Activated T-cell treated with anti-CD3 and anti-CD28 coated beads, Interleukin-2, amount 50 U/mL, for 48 hours (primary cell): ENCODE measurements at places on chromosomes 2 and 18.

- no peak for DNase-seq
Observed at GRCh38 chr2:2812117-2812516, 481.0 kb upstream of the MYT1L start.

- no peak for DNase-seq
Observed at GRCh38 chr2:227461811-227462461, 10.0 kb upstream of the AGFG1 start.

DNA sequence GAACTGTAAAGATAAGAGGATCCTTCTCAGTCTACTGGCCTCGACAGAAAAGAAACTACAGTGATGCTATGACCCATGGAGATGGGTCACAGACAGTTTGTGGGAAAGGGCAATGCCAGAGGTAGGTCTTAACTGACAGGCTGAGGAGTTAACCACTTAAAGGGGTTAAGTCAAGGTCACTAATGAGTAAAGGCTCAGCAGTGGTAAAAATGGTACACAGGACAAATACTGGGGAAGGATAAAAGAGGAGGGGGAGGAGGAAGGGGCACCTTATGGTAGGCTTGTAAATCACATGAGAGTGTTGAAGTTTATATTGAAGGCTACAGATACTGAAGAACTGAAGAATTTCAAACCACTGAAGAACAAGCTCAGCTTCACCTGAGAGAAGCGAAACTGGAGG lies 9.9 kb downstream of the IER3IP1 start:
- no peak for DNase-seq

DNA sequence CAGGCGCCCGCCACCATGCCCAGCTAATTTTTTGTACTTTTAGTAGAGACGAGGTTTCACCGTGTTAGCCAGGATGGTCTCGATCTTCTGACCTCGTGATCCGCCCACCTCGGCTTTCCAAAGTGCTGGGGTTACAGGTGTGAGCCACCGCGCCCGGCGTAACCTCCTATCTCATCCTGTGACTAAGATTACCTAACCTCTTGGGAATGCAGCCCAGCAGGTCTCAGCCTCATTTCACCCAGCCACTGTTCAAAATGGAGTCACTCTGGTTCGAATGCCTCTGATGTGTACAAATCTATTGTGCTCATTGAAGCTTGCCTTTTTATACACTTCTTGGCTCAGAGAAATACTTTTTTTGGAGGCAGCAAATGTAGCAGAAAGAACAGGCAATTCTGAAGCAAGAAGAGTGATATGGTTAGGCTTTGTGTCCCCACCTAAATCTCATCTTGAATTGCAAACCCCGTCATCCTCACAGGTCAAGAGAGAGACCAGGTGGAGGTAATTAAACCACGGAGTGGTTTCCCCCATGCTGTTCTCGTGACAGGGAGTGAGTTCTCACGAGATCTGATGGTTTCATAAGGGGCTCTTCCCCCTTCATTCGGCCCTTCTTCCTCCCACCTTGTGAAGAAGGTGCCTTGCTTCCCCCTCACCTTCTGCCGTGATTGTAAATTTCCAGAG lies 60.6 kb downstream of the SLC4A3 start:
- DNase-seq, result no peak

- DNase-seq, result no peak
Observed at GRCh38 chr2:239061824-239062570, 214.1 kb downstream of the TWIST2 start.

DNA sequence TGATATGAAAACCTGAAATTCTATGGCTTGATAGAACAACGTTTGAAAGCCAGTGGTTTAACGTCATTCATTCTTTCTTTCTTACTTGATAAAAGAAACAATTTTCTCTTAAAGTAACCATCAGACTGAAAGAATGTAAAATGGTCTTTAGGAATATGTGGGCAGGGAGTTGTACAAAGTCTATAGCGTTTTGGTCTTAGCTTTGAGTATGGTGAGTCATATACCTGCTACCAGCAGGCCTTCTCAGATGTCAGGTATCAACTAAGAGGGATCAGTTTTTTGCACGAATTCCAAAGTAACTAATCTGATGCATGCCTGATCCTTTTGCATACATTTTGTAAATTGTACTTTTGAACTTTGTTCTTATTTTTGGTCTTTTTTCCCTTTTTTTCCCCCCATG lies 101.5 kb upstream of the DSEL start:
- DNase-seq, result no peak

DNA sequence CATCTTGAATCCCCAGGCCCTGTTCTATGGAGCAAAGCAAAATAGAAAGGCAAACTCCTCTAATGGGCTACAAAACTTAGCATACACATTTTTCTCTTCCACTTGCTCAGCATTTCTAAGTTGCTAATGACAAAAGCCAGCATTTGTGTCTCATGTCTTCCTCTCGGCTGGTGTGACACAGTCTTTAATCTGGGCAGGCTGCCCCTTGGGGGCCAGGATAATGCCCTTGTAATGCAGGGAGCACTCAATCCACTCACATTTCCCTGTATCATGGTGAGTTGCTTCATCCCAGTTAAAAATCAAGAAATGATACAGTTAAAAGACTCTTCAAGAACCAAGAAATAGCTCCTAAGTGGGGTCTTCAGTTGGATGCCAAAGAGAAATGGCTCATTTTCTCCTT lies 109.1 kb upstream of the FBXO11 start:
- DNase-seq, result no peak

- no peak for DNase-seq
Observed at GRCh38 chr2:160993654-160994061, 166.6 kb upstream of the TANK start.

- no peak for DNase-seq
Observed at GRCh38 chr18:61921621-61922235, 28.9 kb upstream of the RNF152 start.

- DNase-seq, result no peak
Observed at GRCh38 chr2:212032032-212032431, 506.6 kb downstream of the ERBB4 start.

GRCh38 chr2:44616667-44617155 lies 255.0 kb downstream of the CAMKMT start:
- no peak for DNase-seq

DNA sequence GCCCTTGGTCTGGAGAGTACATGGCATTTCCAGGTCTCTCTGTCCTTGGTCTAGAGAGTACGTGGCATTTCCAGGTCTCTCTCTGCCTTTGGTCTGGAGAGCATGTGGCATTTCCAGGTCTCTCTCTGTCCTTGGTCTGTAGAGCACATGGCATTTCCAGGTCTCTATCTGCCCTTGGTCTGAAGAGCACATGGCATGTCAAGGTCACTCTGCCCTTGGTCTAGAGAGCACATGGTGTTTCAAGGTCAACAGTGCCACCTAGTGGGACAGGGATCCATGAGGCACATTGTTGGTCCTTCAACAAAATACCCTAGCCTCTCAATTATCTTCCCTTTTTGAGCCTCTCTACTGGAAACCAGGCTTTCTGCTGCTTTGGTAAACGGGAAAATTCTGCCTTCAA lies 250.2 kb downstream of the OTX1 start:
- no peak for DNase-seq

DNA sequence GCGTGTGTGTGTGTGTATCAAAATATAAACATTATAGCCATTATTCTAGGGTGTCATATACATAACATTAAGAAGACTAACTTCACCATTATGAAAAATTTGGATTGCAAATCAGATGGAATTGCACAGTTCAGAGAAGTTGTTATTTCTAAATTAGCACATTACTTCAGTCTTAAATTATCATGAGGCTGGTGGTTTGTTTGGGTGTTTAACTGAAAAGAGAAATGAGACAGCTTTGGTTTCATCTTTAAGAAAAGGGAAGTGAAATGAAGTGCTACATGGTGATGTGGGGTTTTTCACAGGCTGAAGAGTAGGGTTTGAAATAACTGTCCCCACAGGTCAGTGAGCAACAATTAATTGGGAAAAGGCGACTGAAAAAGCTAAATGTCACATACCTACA lies 161.2 kb upstream of the XIRP2 start:
- no peak for DNase-seq

DNA sequence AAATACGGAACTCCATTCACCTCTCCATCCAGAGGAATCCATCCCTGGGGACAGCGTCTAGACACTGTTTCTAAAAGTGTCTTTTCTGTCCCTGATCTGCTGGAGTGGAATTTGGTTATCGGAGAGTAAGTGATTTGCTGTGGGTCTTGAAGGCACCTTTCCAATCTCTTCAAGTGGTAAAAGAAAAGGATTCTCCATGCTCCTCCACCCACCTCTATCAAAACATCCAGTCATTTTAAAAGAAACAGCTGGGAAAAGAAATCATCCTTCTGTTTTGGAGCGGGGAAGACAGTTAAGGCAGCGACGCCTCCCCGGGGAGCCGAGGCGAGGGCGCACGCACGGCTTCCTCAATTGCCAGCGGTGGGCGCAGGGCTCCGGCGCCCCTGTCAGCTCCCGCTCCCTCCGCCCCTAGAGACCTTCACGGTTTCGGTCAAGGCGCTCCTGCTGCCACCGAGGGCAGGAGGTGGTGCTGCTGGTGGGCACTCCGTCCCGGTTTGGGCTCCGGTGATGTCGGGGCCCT lies 547 bp downstream of the SLC35F5 start:
- no peak for DNase-seq

DNA sequence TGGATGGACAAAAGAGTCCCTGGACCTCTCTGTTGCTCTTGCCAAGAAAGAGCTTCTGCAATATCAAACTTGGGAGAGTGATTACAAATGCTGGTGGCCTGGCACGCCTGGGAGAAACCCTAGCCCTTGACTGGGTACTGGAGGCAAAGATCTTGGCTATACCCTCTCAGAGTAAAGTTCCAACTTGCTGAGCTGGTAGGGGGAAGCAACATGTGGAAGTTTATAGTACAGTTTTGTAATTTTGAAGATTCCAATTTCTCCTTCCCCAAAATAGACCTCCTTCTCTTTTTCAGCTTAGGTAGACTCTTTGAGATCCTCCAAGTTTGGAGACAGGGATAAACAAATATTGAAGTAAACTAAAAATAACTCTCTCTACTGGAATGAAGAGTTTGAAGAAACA lies 645.3 kb downstream of the NR4A2 start:
- no peak for DNase-seq

DNA sequence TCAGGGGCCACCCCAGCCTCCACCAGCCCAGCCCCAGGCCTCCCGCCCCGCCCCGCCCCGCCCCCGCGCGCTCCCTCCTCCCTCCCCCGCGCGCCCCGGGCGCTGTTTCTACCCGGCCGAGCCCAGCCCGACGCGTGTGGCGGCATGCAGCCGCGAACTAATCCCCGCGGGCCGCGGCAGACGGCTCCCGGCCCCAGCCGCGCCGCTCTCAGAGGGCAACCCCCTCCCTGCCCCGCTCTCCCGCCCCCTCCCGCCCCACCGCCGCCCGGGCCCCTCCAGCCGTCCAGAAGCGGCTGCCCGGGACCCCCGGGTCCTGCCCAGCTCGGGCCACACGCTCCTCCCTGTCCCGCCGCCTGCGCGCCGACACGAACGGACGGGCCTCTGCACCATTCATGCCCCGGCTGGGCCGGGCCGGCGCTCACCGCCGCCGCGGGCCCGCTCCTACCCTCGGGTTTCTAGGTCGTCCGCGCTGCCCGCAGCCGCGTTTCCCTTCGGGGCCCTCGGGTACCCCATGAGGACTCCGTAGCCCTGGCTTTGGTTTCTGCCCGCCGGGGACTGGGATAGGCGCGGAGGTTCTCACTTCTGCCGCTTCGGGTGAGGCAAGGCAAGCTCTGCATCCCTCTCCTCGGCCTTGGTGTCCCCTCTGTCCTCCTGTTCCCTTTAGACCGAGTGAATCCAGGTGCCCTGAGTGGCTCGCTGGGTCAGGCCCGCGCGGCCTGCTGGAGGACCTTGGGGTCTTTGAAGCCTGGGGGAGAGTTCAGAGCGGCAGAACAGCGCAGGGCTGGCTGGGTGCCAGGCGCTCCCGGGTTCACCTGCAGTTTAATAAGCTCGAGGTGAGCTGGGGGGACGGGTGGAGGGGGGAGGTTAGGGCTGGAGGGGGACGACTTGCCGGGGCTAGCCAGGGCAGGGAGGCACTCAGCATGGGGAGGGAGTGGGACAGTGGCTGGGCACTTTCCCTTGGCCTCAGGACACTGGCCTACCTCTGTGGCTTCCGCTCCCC lies 3.1 kb downstream of the WNT10A start:
- DNase-seq, result peak; percentile 50

DNA sequence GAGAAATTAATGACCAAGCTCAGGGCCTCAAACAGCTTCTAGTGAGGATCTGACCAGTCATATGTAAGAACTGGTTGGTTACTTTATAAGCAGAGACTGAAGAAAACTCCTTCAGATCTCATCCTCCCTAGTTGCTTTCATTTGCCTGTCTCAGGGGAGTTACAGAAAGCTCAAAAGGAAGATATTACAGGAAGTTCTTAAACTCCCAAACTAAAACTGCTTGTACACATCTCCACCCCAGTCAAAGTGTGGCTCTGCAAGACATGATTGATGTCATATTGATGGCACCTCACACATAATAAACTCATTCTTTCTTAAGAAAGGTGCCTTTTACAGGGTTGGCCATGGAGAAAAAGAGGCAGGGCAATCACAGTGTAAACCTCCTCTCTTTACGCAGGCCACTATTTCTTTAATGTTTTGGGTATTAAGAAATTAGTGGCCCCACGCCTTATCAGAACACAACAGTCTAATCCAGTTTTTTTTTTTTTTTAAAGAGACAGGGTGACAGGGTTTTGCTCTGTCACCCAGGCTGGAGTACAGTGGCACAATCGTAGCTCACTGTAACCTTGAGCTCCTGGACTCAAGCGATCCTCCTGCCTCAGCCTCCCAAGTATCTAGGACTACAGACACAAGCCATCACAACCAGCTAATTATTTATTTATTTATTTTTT lies 62.6 kb upstream of the STK17B start:
- no peak for DNase-seq

GRCh38 chr2:179222076-179222475 lies 42.6 kb downstream of the SESTD1 start:
- no peak for DNase-seq

GRCh38 chr2:163369111-163369510 lies 366.7 kb downstream of the FIGN start:
- no peak for DNase-seq

GRCh38 chr2:28293416-28293815 lies 99.2 kb upstream of the FOSL2 start:
- DNase-seq, result no peak

DNA sequence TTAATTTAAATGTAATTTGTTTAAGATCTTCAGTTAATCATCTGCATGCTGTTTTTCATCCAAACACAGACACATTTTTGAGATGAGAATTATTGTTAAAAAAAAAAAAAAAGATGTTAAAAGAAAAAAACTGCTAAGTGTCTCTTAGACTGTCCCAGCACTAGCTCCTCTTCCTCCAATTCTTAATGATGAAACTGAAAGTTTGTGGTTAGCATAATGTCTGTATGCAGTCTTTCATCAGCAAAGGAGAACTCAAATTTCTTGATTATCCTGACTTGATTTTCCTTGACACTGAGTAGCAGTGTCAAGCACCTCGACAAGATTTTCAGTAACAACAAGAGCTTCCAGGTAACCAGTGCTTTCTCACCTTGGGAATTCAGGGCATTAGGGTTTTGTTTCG lies 274.4 kb downstream of the LRRTM1 start:
- no peak for DNase-seq

- no peak for DNase-seq
Observed at GRCh38 chr2:181309586-181309985, 147.6 kb upstream of the ITGA4 start.

- DNase-seq, result no peak
Observed at GRCh38 chr2:71060871-71061270, 7.6 kb upstream of the NAGK start.

- DNase-seq, result no peak
Observed at GRCh38 chr18:57083485-57083884, 63.4 kb upstream of the BOD1L2 start.
